NCI-H82 (cell line): ENCODE measurements at places on chromosomes 5 and 9.

DNA sequence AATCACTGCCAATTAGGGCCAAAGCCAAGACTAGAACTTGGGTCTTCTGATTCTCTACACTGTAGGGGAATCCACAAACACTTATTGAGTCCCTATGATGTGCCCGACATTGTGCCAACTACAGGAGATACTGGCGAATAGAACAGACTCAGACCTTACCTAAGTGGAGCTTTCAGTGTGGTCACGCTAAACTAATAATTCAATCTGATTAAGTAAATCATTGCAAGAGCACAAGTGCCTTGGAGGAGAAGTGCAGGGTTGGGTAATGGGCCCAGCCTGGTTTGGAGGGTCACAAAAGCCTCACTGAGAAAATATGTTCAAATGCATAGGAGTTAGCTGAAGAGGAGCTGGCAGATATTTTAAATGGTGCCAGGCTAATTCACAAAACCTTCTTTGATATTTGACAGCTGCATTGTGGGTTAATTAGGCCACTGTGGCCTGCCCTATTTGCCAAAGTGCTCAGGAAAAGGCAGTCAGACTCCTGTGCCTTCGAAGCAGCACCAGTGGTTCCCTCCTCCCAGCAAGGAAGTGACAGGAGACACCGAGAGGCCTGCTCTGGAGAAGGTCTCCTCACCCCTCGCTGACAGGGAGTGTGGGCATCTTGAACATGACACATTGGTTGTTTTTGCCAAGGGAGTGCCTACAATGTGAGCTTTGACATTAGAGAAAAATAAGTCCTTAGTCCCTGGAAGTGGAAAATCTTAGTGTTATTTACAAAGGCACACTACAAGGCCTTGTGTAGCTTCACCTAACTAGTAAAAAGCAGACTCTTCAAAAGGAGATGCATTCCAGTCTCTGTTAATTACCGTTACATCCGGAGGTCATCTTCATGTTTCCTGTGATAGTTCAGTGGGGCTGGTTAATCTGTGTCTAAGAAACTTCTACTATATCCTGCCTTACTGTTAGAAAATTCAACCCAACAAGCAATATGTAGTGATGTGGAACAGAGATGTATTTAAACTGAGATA lies 24.1 kb upstream of the TRAF1 start:
- DNase-seq = no peak

GRCh38 chr5:56648460-56649034 lies 166.8 kb upstream of the MAP3K1 start:
- DNase-seq = no peak

DNA sequence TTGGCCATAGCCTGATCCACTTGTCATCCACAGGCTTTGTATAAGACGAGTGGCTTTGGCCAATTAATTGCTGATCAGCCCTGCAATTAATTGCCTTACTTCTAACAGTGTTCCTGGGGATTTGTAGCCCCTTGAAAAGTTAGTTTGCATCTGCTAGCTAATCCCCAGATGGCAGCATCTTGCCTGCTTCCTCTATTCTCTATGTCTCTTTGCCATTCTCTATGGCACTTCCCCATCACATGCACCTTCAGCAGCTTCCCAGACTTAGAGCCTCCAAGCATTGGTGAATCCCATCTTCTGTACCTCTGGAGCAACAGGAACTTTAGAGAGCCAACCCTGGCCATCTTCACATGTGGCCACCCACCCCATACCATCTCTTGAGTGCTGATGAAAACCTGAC lies 197.0 kb upstream of the DMAC1 start:
- DNase-seq = peak; percentile 93

GRCh38 chr5:33283243-33283642 lies 157.5 kb upstream of the TARS1 start:
- DNase-seq = no peak

DNA sequence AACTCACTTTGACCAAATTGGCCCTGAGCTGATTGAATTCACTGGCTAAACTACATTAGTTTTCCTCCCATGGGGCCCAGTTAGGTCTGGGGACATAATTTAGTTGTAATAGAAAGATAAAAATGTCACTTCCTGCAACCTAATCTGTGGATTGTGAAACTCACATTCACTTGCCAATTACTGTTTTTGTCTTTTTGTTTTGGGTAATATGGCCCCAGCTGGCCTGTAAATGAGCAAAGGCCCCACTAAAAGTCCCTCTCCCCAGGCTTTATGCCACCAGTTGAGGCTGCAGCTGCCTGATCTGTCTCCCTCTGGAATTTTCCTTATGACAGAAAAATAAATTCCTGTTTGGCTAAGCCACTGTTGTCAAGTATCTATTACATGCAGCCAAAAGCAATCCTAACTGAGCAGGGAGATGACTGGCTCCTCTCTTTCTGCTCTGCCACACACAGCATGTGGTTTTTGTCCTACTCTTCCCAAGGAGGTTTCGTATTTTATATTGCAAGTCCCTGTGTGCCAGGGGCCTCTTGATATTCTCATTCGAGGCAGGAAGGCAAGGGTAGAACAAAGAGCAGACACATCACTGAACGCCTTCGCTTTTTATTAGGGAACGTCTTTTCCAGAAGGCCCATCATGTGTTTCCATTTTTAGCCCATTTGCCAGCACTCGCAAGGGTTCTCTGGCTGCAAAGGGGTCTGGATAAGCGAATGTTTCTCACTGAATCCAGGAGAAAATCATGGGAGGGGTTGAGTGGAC lies 24.1 kb upstream of the SLC25A48 start:
- no peak for DNase-seq
